ENCODE measurements at places on chromosomes 6 and 20.

- no peak for DNase-seq
These were observed 85.6 kb downstream of the MRPL14 start for GRCh38 chr6:44041461-44042260.

- no peak for DNase-seq
These were observed 87.0 kb upstream of the NFATC2 start for GRCh38 chr20:51629399-51630058.

GRCh38 chr6:38477680-38478260, 162.0 kb downstream of the BTBD9 start:
- DNase-seq: no peak

GRCh38 chr20:53898556-53898931, 171.8 kb downstream of the BCAS1 start:
- no peak for DNase-seq

- no peak for DNase-seq
These were observed 51.6 kb upstream of the GTSF1L start for GRCh38 chr20:43778375-43778774.

DNA sequence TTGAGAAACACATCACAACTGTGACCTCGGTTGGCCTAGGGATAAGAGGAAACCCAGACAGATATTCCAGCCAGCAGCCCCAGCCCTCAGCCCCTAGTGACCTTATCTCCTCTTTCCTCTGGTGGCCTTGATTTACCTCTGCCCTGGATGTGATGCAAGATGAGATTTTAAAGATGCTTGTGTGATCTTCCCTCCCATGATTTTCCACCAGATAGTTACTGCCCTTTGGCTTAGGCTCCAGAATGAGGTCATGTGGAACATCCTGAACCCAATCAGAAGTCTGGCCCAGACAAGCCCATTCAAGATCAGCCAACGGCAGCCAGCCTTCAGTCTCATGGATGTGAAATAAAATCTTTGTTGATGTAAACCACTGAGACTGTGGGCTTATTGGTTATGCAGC, 104.0 kb downstream of the BANF2 start:
- DNase-seq: no peak

DNA sequence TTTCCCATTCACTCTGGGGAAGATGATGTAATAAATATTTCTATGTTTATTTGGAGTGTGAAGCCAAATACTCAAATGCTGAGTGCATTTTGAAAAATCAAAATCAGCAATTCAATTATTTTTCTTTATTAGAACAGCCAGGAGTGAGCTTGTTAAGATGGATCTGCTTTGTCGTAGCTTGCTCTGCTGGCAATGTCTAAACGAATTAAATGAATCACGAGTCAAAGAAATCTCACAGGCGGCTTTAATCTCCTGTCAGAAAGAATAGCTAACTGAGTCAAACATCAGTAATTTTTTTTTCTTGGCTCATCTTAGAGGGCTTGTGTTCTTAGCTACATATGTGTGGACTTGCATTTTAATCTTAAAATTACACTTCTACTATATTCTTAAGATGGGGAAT, 100.2 kb upstream of the HMGN3 start:
- DNase-seq: no peak

DNA sequence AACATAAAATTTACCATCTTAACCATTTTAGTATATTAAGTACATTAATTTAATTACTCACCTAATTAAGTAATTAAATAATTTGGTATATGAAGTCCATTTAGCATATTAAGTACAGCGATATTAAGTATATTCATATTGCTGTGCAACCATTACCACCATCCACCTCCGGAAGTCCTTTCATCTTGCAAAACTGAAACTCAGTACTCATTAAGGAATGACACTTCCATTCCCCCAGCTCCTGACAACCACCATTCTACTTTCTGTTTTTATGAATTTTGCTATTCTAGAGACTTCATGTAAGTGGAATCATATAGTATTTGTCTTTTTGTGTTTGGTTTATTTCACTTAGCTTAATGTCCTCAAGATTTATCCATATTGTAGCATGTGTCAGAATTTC, 61.1 kb upstream of the GTSF1L start:
- DNase-seq: no peak

DNA sequence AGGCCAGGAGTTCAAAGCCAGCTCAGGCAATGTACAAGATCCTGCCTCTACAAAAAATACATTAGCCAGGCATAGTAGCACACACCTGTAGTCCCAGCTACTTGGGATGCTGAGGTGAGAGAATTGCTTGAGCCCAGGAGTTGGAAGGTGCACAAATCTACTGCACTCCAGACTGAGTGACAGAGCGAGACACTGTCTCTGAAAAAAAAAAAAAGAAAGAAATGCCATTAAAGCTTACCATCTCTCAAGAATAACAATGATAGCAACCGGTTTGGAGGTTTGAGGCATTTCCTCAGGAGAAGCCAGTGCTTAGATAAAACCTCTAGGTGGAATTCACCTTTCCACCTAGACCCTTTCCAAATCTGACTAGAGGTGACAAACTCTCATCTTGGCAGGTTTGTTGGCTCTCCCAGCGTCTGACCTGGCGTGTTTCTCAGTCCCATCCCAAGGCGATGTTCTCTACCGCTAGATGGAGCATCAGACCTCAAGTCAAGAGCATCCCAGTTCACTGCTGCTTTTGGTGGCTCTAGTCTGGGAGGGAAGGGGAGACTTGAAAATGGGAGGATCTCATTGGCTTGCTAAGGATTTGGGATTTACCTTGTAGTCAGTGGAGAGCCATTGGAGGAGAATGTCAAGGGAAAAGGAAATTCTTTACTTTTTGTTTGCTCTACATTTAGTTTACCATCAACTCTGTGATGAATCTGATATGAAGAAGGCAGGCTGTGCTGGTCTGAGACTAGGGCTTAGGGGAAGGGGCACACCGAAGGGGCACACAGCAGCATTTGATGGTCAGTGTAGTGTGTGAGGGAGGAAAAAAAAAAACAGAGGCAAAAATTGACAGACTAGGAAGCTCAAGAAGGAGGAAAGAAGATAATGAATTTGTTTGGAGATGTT, 67.9 kb downstream of the NCOA7 start:
- peak; percentile 22 for DNase-seq

GRCh38 chr6:127522714-127523113, 3.6 kb upstream of the MTCL3 start:
- no peak for DNase-seq

- peak; percentile 66 for DNase-seq
These were observed 113.1 kb downstream of the ADAT2 start for GRCh38 chr6:143337201-143337949.

GRCh38 chr6:134816300-134816699, 133.6 kb downstream of the ALDH8A1 start:
- no peak for DNase-seq

DNA sequence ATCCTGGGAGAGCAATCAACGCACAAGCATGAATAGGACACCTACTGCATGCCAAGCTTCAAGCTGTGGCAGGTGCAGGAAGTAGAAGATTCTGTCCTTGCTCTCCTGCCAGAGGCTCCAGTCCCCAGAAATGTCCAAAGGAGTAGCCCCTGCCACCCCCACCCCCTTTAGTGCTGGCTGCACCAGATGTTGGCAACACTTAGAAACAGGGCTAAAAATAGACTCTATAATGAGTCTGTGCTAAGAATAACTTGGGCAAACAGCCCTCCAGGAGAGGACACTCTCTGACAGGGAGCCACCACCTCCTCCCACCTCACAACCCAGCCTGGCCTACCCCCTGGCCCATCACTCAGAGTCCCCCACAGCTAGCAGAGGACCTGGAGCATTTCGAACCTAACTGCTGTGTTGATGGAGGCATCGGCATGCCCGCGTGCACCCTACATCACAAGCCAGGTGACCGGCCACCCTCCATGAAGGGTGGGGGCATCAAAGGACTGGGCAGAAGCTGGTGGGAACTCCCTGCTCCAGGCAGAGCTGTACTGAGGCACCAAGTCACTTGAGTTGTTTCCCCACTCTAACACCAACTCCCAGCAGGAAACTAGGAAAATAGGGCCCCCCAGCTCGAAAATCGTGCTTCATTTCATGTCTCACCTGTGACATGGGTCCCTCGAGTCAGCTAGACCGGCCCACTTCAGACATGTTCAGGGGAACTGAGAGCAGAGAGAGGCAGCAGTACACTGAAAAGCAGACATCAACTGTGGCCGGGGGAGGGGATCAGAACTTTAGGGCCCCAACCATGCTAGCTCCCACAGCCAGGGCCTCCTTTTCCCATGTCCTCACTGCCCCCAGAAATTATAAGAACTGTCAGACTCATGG, 18.7 kb downstream of the TFEB start:
- DNase-seq: no peak

Data from stimulated activated naive CD8-positive, alpha-beta T cell treated with anti-CD3 and anti-CD28 coated beads, Interleukin-15, Interleukin-2, amounts not matched to agents 100 U/mL and 50 U/mL, for 24 hours (primary cell).